ENCODE measurements at places on chromosomes 3 and 15.

- DNase-seq = no peak
Observed at GRCh38 chr3:35635926-35636683, 3.2 kb upstream of the ARPP21 start.

DNA sequence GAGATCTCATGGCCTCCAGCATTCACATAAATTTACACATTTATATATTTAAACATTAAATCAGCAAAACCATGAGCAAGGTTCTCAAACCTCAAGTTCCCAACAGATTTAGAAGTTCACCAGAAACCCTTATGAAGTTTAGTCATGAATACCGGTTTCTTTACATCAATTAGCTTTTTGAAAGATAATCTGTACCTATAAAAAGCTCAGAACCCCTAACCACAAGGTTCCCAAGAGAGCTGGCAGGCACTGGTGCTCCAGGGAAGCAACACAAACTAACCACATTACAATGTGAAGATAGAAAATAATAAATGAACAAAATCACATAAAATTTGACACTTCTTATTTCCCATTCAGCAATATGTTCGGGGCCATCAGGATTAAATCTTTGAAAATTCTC is 150.9 kb downstream of the FBN1 start:
- DNase-seq = no peak

DNA sequence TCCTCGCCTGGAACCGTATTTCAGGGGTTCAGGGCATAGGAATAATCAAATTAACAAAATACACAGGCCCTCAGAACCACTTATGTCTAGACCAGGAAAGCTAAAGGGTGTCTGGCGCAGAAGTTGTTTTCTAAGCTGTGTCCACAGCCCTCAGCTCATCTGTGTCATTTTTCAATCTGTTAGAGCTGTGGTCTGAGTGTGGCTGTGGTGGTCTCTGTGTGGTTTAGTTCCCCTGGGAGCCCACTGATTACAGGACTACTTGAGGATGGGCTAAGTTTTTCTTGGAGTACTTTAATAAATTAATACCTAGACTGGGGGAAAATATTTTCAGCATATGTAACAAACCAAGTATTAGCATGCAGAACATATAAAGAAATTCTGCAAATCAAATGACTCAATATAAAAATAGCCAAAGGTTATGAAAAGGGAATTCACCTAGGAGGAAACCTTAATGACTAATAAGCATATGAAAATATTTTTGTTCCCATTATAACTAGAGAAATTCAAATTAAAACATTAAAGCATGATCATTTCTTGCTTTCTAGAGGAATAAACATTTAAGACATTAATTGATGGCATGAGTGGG is 186.3 kb downstream of the SATB1 start:
- no peak for DNase-seq

DNA sequence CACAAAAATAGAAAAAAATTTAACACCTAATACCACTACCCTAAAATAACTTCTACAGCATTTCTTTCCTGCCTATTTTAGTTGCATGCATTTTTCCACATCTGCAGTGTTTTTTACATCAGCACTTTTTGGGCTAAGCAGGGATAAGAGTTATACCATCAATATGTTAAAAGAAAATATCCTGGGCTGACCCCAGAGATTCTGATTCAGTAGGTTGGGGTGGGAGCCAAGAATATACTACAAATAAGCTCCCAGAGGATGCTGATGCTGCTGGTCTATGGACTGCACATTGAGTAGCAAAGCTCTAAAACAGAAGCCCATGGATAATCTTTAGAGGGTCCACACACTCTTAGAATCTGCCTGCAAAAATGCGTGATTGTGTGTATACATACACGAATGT is 14.8 kb downstream of the FYCO1 start:
- DNase-seq = no peak

- DNase-seq = no peak
Observed at GRCh38 chr3:16513141-16514020, at the start of gene RFTN1. Gene RFTN1 (minus strand): TSS chr3:16513699. CDS start chr3:16493869, 19,830 bp downstream.

DNA sequence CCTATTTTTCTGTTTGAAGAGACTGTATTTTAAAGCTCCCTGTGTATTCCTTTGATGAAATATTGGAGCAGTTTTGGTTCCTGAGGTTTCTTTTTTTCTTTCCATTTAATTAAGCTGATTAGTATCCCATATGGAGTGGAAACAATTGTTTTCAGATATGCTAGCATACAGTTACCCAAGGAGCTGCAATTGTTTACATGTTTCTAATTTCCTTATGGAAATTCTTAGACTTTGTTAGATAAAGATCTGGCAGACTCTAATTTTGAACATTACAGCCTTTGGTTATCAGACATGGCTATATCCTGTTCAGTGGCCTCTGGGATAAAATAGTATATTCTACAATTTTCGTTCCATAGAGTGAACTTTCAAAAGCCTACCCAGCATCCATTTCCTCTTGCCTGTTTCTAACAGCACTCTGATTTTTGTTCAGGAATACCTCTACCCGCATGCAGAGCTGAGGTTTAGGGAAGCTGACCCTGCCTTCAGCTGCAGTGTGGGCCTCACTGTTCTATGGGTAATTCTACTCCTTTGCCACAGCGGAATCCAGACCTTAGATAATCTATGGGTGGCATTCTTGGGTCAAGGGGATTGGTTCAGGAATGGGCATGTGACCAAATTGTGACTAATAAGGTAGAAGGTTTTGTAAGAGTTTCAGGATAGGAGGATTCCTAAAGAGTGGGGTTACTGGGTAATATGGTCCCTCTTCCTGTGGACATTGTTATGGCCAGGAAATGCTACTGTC is 161.1 kb upstream of the ANKRD28 start:
- no peak for DNase-seq

GRCh38 chr3:58009026-58009748 is 965 bp downstream of the FLNB start:
- DNase-seq = no peak

- no peak for DNase-seq
Observed at GRCh38 chr3:172869368-172869771, 118.8 kb downstream of the ECT2 start.

DNA sequence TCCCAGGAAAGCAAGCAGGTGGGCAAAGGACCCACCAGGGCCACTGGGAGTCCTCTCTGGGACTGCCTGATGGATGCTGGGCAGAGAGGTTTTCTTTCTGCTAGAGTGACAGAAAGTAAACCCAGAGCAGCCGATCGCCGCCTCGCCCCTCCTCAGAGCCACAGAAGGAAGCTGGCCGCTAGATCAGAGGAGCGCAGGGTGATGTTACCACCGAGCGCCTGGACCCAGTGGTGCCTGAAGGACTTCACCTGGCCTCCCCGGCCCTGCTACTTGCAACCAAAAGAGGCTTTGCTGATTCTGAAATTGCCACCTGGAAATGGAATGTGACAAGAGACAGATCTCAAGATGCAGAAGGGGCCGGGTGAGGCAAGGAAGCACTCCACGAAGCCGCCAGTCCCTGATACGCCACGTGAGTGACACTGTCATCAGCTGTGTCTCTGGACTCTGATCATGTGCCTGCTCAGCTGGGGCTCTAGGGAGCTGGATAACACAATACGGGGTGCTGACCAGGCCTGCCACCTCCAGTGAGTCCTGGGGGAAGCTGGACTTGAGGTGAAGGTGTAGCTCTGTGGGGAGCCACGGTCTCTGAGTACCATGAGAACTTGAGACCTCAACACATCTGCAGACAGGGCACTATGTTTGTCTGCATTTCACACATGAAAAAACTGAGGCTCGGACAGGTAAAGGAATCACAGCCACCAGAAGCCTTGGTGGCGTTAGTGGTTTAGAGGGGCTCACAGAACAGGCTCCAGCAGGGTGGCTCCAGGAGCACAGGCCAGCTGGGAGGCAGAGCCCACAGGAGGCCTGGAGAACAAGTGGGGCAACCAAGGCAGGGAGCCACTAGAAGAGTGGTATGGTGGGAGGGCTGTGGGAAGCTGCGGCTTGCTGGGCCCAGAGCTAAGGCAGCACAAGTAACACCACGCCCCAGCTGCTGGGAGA is 137.9 kb upstream of the PRR20G start:
- no peak for DNase-seq

DNA sequence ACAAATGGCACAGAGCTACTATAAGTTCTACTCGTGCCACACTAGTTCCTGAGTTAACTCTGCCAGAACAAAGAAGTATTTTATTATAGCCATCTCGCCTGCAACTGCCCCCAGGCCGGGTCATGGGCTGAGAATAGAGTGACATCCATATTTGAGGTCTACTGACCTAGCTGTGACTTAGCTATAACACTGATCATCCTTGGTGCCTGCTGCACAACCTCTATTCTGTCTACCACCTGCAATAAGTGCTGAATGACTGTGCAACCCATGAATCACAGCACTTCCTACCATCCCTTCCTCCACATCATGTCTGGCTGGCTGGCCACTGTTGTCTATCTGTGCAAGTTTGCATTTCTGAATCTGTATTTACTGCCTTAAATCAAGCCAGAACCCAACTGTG is 506.5 kb upstream of the TBL1XR1 start:
- DNase-seq = no peak

DNA sequence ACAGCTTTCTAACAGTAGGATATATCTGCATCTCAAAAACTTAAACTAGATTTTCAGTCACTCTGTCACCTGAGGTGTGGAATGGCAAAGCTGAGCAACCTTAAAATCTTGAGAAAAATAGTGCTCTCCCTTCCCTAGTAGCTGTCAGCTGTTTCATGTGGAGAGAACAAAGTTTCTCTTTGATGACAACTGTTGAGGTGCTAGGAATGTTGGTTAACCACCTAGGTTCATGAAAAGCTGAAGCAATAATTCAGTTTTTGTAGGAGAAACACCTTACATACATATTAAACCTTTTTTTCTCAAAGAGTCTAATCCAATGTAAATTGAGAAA is 40.8 kb downstream of the TCF12 start:
- no peak for DNase-seq
